ENCODE measurements at places on chromosomes 6 and 20.
A peak's percentile ranks its signal among the peaks of the same experiment; 100 is the strongest.

DNA sequence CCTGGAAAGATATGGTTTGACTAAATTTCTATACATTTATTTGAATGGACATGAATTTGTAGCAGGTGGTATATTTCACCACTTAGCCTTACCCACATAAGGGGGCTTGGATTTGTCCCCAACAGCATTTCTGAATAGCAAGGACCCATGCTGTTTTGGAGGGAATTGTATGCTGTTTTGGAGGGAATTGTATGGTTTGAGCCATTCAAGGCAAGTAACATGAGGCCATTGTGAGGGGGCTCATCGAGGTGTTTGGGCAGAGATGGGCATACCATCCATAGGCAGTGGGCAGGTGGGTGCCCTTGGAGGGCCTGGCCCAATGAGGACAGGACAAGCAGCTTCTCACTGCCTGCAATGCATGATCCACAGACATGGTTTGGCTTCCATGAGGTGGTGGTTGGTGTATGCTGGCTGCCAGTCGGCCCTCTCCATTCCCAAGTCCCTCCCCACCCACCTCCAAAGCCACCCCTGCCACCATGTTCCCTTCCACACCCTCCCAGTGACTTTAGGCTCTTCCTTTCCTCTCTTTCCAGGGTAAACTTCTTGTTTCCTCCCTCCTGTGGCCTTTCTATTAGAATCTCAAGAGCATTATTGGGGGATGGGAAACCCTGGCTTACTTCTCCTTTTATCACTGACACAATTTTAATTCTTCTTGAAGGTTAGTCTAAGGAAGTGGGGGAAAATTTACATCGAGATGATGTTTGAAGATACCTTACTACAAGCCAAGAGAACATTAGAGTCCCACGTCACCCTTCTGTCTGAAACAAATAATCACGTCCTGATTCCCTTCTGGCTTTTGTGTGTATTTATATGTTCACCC is 13.2 kb upstream of the PXDC1 start:
- DNase-seq: no peak

DNA sequence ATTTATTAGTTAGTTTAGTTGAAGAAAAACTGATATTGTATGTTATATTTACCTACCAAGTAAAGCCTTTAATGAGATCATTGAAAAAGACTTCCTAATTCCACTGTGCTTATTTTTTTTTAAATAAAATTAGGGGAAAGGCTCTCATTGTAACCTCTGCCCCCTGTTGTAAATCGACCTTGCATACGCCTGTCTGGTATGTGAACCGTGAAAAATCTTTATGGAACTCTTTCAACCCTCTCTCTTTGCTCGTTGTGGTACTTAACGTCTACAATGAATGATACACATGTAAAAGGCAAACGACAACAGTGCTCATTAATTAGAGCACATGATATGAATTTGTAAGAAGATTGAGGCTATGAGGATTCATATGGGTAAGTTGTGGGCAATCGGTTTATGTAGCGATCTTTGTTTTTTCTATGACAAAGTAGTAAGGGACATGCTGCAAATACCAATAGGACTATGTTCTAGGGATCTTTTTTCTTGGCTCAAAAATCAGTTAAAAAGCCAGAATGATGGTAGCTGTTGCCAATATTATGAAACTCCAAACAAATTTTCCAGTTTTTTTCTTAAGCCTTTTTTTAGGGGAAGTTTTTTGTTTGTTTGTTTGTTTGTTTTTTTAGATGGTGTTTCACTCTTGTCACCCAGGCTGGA is 119.0 kb upstream of the MCHR2 start:
- DNase-seq: no peak

DNA sequence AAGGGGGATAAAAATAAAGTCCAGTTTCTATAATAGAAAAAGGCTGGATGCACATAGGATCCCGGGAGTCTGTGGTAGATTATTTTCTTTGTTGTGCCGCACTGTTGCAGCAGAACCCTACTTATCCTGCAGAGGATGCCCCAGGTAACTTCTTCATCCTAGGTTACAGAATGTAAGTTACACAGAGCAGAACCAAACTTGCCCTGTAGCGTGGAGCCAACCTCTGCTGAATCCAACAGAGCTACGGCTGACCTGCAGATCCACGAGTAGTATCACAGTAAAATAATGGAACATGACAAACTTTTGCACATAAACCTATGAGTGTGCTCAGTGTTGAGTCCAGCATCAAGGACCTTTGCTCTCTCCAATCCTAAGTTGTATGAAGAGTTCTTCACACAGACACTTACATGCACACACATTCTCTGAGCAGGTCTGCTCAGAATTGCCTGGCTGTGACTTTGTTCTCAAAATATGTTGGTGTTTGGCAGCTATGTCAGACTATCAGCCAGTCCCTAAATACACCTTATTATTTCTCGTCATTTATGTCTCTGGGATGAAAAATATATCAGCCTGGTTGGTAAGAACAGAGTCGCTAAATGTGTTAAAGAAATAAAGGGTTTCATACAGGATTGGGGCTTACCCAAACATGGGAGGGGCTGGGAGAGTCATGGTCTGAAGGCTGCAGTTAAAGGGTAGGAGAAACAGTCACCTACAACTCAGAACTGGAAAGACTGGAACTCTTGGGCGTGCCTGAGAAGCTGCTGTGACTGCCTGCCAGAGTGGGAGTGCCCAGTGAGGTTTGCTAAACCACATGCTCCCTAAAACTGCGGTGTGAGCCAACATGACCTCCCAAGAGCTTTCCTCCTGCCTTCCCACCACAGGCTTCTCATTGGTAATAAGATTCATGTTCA is 165.1 kb upstream of the SLC24A3 start:
- DNase-seq: no peak

GRCh38 chr6:86192123-86192522 is 549.4 kb upstream of the SYNCRIP start:
- DNase-seq: no peak

GRCh38 chr6:162211022-162211421 is 516.5 kb downstream of the PRKN start:
- no peak for DNase-seq

GRCh38 chr6:148811459-148811858 is 64.6 kb downstream of the UST start:
- DNase-seq: no peak

GRCh38 chr6:111700135-111700690 is 94.5 kb upstream of the TRAF3IP2 start:
- no peak for DNase-seq

DNA sequence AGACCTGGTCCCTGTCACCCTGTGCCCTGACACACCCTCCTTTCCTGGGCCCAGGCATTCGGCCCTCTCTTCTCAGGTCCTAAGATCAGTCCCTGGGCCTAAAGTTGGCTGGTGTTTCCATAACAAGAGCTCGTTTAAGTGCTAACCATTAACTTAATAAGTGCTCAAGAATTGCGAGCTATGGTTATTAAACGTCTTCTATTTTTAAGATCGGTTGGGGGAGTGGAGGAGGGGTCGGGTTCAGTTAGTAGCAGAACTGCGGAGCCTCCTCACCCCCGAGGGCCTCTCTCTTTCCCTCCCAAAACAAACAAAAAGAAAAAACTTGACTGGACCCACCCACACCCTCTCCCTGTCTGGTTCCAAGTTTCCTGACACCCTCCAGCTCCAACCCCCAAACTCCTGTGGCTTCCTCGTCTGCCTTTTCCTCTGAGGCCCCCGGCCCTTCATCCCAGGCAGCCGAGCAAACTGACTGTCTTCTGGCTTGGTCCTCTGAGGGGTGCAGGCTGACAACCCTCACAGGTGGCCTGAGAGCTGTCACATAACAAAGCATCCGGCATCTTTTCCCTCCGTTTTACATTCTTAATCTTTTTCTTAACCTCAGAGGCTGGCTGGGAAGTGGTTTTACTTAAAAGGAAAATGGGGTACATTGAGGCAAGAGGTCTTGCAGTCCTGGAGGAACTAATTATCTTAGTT is 2.0 kb downstream of the STK35 start:
- no peak for DNase-seq

GRCh38 chr6:128410584-128410983 is 109.8 kb downstream of the PTPRK start:
- no peak for DNase-seq

DNA sequence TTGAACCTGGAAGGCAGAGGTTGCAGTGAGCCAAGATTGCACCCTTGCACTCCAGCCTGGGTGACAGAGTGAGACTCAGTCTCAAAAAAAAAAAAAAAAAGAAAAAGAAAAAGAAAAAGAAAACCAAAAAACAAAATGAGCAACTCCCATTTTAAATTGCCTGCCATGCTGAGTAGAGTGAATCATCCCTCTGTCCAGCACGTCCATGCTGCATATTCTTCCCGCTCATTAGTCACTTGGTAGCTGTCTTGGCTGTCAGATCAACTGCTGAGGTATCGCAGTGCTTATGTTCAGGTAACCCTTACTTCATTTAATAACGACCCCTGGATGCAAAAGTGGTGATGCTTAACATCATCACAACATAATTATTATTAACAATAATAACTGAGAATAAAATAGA is 72.6 kb upstream of the RNF24 start:
- no peak for DNase-seq

DNA sequence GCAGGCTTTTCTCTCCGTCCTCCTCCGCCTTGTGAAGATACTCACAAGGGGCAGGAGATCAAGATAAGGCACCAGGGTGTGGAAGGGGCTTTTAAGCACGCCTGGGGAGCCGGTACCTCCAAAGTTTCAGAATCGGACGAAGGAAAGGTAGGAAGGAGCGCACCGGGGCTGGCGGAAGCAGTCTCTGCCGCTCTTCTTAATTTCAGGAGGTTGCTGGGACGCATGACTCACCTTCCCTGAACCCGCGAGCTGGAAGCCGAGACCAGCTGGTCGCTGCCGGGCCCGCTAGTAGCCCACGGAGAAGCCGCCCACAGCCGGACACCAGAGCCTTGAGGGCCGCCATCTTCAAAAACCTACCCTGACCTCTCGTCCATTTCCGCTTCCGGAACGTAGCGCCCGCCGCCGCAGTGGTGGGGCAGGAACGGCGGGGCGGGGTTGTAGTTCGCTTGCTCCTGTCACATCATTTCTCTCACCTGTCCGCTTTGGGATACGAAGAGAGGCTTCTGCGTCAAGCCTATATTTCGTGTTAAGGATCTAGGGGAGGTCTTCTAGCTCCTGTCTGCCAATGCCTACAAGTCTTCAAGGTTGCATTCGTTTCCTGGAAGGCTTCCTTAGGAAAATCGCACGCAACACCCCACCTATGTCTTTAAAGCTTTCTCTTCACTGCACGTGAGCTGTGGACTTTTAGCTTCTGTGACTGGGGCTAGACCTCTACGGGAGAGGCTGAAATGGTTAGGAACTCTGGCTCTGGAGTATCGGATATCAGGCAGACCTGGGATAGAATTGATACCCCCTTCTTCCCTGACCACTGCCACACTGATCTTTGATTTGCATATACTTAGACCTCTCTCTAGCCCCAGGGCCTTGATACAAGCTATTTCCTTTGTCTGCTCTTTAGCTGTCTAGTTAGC is at the start of gene MRPS18A:
Gene MRPS18A, minus strand, starts transcription at position 355 of the 911 bp plus-strand sequence. Its CDS starts 12 bp downstream, at position 343.
- peak; percentile 78 for DNase-seq

GRCh38 chr6:82248273-82248735 is 760 bp upstream of the IBTK start:
- peak; percentile 17 for DNase-seq

GRCh38 chr6:94859924-94860323 is 717.4 kb upstream of the MANEA start:
- no peak for DNase-seq

DNA sequence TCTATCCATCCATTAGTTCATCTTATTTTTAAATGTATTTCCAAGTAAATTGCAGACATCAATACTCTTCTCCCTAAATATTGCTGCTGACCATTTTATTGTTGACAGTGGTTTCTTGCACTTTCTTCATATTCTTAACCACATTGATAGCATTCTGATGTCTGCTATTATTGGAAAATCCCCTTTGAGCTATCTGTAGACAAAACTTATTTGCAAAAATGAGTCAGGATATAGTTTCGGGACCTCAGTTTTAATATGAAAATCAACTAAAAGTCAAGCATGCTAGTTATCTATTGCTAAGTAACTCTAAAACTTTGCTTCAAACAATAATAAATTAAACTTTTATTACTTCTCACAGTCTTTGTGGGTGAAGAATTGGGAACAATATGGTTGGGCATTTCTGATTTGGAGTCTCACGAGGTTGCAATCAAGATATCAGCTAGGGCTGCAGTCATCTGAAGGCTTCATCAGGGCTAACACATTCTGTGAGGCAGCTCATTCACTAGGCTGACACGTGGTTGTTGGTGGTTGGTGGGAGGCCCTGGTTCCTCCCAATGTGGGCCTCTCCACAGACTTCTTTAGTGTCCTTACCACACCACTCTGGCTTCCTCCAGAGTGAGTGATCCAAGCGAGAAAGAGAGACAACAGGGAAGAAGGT is 32.7 kb downstream of the CD109 start:
- DNase-seq: no peak

GRCh38 chr6:12605888-12606345 is 110.7 kb upstream of the PHACTR1 start:
- DNase-seq: no peak

GRCh38 chr6:40516429-40516828 is 70.7 kb downstream of the LRFN2 start:
- DNase-seq: no peak

DNA sequence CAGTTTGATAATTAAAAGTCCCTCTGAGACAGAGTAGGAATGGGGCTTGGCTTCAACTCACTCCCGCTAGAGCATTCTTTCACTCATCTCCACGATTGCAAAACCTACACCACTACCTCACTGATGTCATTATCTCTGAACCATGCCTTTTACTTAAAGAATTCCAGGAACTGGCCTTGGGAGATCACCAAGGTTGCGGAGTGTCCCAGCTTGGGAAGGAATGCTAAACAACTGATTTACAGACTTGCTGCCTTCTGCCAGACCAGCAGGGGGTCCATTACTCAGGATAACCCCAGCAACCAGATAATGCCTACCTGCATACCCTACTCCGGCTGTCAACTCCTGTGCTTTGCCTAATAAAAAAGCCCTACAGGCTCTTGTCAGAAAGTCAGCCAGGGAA is 102.2 kb upstream of the RALGAPA2 start:
- DNase-seq: no peak

- no peak for DNase-seq
Measured at GRCh38 chr20:38133680-38134426, 31.2 kb downstream of the TGM2 start.

- no peak for DNase-seq
Measured at GRCh38 chr6:33195304-33196165, 3.3 kb upstream of the COL11A2 start.

DNA sequence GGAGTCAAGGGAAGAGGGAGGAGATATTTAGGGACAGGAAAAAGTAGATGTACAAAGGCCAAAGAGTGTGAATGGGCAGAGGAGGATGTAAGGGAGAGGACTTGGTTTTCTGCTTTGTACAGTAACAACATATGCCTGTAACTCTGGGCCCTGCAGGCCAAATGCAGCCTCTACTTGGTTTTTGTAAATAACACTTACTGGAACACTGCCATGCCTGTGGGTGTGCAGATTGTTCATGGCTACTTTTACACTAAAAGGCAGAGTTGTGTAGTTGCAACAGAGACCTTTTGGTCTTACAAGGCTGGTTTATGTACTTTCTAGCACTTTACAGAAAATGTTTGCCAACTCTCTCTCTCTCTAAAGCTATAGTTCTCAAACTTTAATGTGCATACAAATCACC is 157.1 kb downstream of the PHACTR1 start:
- no peak for DNase-seq
